ENCODE measurements at places on chromosomes 7 and 10. TPM values are rescaled to one million over a fixed set of nuclear protein-coding genes. Genes with fewer than 3 reads are reported as not detected.

DNA sequence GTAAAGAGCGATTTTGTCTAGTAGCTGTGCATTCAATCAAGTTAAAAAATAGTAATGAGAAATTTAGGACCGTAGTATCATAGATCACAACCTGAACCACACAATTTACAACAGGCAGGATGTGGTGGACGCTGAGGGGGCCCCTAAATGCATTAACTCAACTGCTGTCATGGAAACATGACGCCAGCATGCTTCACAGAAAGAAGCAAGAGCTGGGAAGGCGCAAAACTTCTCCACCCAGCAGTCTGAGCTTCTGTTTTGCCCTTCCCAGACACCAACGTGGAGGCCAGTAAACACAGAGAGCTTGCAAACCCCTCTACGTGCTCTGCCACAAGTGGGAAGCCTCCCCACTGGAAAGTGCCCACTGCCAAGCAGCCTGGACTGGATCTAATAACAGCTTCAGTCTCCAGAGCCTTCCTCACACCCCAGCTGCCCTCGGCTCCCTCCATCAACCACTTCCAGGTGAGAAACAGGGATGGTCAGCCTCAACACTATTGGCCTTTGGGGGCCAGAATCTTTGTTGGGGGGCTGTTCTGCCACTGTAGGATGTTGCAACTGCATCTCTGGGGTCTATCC lies 151.8 kb downstream of the SFMBT2 start:
- no peaks in the 10 kb centered on the region for H3K27me3 ChIP-seq
- peak overlapping the region; percentile 15 for H3K4me3 ChIP-seq
- DNase-seq = peak; percentile 84
- H3K4me1 ChIP-seq = peaks cover 62% of the 10 kb centered on the region
- peak overlapping the region; percentile 74 for H3K27ac ChIP-seq

- no peak overlapping the region for H3K27ac ChIP-seq
- no peak overlapping the region for H3K4me3 ChIP-seq
- no peaks in the 10 kb centered on the region for H3K27me3 ChIP-seq
- H3K36me3 ChIP-seq = no peaks in the 10 kb centered on the region
Observed at GRCh38 chr7:74153736-74154135, 20.4 kb upstream of the EIF4H start.

RBM33 gene
- 67.6 TPM for total RNA-seq

LRRC18 gene
- total RNA-seq = not detected

GGCT gene
- total RNA-seq = 48.8 TPM

PAPOLB gene
- total RNA-seq = not detected

Measured in activated CD4-positive, alpha-beta T cell treated with anti-CD3 and anti-CD28 coated beads for 36 hours (primary cell).